Vein endothelial cell (primary cell): ENCODE measurements at places on chromosomes 11 and 22. TPM values are rescaled to one million over a fixed set of nuclear protein-coding genes. Genes with fewer than 3 reads are reported as not detected.

The GRIA4 gene
- not detected in 2 replicates for total RNA-seq

The DRD2 gene
- total RNA-seq = not detected in 2 replicates

The PLAAT4 gene
- 0.96 and 1.6 TPM in 2 replicates for total RNA-seq

The CCDC73 gene
- not detected in 2 replicates for total RNA-seq

The NLRP14 gene
- 0.10 and 0.65 TPM in 2 replicates for total RNA-seq

The NRIP3 gene
- 6.9 and 10.3 TPM in 2 replicates for total RNA-seq

The MADD gene
- 22.8 and 26.8 TPM in 2 replicates for total RNA-seq

The ST14 gene
- total RNA-seq = under 0.01 TPM in 1 of 2 replicates, not detected in the other

The CRYBB3 gene
- total RNA-seq = not detected in 2 replicates

The NCF4 gene
- total RNA-seq = not detected in 2 replicates

The NLRP10 gene
- total RNA-seq = 0.38 TPM in 1 of 2 replicates, not detected in the other

The SLC1A2 gene
- not detected in 2 replicates for total RNA-seq

The GLYATL1B gene
- not detected in 2 replicates for total RNA-seq

The MPPED2 gene
- total RNA-seq = 0.33 TPM in 1 of 2 replicates, not detected in the other

The RFPL3 gene
- not detected in 2 replicates for total RNA-seq

The MOV10L1 gene
- total RNA-seq = 28.6 and 46.7 TPM in 2 replicates

The OR56A1 gene
- total RNA-seq = not detected in 2 replicates

The FOLR1 gene
- total RNA-seq = not detected in 2 replicates

The FAM118A gene
- total RNA-seq = 11.1 and 51.6 TPM in 2 replicates

The PHLDA2 gene
- 7.2 and 8.8 TPM in 2 replicates for total RNA-seq

The SYT7 gene
- total RNA-seq = 0.10 and 2.0 TPM in 2 replicates

The RHOD gene
- 13.4 and 13.9 TPM in 2 replicates for total RNA-seq

The TMEM45B gene
- 0.10 and 0.33 TPM in 2 replicates for total RNA-seq

The IGLL1 gene
- not detected in 2 replicates for total RNA-seq
